ENCODE measurements at places on chromosomes 16 and 17.

- DNase-seq: no peak
Measured at GRCh38 chr16:47047524-47048203, 74.2 kb upstream of the DNAJA2 start.

GRCh38 chr17:45812102-45812501 is 28.0 kb downstream of the CRHR1 start:
- DNase-seq: no peak

DNA sequence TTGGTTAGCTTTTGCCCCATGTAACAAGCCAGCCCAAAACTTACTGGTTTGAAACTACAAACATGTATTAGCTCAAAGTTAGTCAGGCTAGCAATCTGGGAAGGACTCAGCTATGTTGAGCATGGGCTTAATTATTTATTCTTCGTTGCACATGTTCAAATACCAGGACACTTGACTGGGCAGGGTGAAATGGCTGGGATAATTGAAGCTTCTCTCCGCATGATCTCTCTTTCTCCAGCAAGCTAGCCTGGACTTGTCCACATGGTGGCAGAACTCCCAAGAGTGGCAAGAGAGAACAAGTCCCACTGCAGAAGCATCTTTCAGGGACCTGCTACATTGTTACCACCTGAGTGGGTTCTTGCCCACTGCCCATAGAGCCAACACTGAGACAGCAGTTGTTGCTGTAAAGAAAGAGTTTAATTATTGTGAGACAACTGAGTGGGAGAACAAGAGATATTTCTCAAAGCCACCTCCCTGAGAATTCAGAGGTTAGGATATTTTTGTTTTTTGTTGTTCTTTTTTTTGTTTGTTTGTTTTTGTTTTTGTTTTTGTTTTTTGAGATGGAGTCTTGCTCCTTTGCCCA is 16.8 kb upstream of the ATF7IP2 start:
- DNase-seq: no peak

GRCh38 chr17:41588126-41588810 is 1.6 kb upstream of the KRT14 start:
- no peak for DNase-seq

GRCh38 chr16:23966597-23967394 is 131.0 kb downstream of the PRKCB start:
- no peak for DNase-seq

- no peak for DNase-seq
Measured at GRCh38 chr17:64386412-64387144, 4.1 kb downstream of the PECAM1 start.

- DNase-seq: no peak
Measured at GRCh38 chr16:9566099-9566498, 474.7 kb downstream of the HAPSTR1 start.

- DNase-seq: no peak
Measured at GRCh38 chr16:85707528-85708095, 18.9 kb upstream of the GINS2 start.

GRCh38 chr16:53509906-53510703 is 7.1 kb upstream of the AKTIP start:
- peak; percentile 15 for DNase-seq

- no peak for DNase-seq
Measured at GRCh38 chr17:29848737-29849136, 81.3 kb downstream of the SSH2 start.

DNA sequence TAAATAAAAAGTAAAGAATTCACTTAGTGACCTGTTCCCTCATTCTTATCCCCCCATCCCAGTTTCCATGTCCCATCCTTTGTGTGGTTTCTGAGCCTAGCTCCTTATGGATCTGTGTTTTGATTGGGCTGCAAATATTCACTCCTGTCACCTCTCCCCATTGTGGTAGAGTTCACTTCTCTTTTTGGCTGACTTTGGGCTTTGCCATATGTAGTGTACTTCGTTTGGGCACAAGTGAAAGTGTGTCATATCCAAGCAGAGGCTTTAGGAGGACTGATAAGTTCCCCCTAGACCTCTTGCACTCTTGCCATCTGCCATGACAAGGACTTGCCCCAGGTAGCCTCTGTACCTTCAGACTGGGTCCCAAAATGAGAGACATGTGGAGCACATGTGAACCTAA is 13.0 kb upstream of the DHRS7B start:
- DNase-seq: no peak

GRCh38 chr16:10743227-10743609 is 424 bp upstream of the NUBP1 start:
- DNase-seq: no peak

GRCh38 chr17:19645734-19646201 is 2.8 kb upstream of the ALDH3A2 start:
- DNase-seq: peak; percentile 12

DNA sequence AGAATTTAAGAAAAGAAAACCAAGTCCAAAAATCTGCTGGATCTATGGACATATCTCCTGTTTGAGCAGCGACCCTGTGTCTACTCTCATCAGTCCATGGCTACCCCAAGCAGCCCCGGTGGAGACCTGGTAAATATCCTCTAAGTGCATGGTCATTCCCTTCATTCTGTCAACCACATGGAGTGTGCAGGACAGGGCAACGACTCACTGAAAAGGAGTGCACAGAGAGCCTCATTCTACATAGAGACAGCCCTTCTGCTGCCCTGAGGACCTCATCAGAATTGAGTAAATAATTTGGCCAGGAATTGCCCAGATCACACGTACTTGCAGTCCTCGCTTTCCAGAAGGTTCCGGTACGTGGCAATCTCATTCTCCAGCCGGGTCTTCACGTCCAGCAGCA is 3.0 kb downstream of the KRT38 start:
- DNase-seq: no peak

DNA sequence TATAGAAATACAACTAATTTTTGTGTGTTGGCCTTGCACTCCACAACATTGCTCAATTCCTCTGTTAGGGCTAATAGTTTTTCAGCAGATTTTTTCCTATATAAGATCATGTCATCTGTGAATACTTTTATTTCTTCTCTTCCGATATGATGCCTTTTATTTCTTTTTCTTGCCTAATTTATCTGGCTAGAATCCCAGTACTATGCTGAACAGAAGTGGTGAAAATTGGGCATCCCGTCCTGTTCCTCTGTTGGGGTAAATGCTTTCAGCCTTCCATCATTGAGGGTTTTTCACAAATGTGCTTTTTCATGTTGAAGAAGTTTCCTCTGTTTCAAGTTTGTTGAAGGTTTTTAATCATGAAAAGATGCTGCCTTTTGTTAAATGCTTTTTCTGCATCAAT is 22.7 kb upstream of the TNFRSF13B start:
- no peak for DNase-seq

DNA sequence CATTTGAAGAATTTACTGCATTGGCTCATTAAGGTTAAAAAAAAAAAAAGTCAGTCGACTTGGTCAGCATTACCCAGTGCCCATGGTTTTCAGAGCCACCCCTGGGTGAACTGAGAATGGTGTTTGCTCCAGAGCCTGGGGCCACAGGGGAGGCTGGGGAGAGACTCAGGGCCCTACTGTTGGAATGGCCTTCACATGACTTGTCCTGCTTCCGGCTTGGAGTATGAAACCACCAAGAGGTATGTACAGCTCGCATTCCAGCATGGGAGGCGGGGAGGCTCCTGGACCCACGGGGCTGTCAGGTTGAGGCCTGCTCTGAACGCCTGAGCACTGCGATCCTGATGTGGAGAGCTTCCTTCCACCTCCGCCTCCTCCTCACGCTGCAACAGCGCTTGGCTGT is 36.8 kb downstream of the MSI2 start:
- no peak for DNase-seq

All from hypothalamus (tissue), 51 donors.